ENCODE measurements at places on chromosomes 3 and 15.

DNA sequence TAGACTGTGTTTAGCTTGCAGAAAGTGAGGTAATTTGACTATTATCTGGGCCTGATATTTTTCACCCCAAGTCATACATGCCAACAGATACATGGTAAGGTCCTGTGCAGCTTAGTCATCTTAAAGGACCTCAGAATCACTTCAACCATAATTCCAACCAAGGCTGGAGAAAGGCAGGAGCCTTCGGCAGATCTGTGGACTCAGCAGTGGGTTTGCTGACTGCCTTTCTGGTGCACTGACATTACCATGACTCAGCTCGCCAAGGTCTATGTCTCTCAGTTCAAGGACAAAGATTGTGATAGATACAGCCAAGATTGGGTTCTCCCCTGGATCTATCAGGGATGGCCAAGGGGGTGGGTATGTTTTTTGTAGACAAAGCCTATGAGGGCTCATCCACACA lies 32.7 kb downstream of the LYZL4 start:
- no peak for DNase-seq

GRCh38 chr3:112634786-112635541 lies 6.0 kb downstream of the CCDC80 start:
- no peak for DNase-seq

DNA sequence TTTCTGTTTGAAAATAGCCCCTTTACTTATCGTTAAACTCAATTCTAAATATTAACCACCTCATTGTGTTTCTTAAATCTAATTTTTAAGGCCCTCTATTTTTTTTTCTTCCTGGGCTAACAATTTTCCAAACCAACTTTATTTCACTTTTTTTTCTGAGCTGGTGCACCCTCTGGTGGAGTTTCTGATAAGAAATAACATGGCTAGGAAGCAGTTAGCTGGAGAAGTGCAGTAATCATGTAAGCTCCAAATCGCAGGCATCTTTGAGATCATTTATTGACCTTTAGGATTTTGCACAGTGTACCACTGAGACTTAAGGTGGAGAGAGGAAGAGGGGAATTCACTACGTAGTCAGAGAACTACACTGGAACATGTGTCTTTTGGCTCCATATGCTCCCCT lies 6.4 kb downstream of the TMEM207 start:
- no peak for DNase-seq

DNA sequence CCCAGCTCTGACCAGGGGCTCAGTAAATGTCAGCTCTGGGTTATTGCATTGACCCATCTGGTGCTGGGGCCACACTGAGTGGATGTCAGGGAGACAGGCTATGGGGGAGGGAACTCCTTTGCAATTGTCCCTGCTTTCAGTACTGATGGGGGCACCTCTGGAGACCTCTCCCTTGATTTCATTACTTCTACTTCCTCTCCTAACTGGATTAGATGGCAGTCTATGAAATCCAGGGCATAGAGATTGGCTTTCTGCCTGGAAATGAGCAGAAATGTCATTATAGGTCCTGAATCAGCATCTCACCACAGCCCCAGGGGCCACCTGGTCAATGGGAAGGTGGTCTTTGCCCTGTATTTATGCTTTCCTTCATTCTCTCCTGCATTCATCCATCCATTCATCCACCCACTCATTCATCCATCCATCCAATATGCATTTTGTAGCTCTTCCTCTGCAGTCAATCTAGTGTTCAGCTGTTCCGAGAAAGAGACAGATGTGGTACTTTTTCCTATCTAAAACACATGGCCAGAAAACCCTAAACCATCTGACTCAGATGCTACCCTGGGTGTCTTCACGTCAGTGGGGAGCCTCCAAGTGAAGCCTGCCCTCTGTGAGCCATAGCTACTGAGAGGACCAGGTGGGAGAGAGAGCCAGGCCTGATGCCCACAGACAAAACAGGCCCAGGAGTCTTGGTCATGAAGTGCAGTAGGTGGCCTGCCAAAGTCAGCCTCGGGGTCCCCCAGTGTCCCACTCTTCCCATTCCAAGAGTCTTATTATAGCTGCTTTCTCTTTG lies 57.1 kb downstream of the CCDC33 start:
- DNase-seq, result no peak

GRCh38 chr3:127572735-127573134 lies 17.8 kb downstream of the TPRA1 start:
- DNase-seq, result no peak

DNA sequence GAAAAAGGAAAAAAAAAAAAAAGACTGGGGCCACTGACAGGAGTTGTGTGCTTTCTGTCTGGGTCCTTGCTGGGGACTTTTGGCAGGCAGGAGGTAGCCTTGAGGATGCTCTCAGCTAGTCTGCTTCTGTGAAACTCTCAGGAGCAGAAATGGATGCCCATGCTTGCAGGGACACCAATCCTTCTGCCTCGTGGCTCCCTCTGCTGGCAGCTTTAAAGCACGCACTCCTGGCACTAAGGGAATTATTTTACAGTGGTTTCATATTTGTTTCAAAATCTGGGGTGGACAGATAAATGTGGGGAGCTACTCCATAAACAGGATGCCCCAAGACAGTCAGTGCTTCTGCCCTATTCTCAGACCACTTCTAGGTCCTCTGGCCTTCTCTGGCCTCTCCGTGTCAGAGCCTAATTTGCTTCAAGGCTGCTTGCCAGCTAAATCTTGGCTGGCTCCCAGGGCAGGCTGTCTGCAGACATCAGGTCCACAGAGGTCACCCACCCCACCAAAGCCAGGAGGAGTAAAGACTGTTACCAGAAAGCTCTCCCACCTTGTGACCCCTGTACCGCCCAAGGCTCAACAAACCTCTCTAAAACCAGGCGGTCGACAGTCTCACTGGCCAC lies 17.1 kb downstream of the TRAIP start:
- DNase-seq, result peak; percentile 71

DNA sequence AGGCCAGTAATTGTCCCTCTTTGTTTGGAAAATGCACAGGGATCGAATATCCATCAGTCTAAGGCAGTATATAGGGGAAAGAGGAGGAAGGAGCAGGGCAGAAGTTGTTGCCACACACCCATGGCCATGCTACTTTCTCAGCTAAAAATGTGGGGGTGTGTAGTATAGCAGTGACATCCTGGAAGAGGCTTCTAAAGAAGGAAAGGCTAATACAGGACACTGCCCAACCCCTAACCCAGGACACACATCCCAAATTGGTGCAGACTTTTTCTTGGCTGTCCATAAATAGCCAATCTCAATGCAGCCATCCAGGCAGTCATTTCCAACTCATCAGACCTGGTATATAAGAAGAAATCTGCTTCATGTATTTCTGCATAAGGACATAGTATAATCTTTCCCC lies 33.1 kb upstream of the LRRN1 start:
- DNase-seq, result no peak

DNA sequence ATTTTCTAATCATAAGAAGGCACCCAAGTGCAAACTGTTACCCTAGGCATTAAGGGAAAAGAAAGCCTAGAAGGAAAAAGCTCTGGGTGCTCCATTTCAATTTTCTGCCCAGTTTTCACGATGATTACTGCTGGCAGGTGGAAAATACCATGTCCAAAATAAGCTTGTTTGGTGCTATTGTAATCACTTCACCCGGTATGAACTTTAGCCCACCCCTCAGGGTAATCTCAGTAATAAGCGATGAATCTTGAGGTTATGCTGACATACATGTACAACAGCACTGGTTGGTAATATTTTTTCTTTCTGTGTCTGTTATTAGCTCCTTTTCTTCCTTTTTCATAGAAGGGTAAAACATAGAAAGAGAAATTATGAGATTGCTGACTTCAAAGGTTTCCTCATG lies 88.6 kb upstream of the MEX3B start:
- no peak for DNase-seq

DNA sequence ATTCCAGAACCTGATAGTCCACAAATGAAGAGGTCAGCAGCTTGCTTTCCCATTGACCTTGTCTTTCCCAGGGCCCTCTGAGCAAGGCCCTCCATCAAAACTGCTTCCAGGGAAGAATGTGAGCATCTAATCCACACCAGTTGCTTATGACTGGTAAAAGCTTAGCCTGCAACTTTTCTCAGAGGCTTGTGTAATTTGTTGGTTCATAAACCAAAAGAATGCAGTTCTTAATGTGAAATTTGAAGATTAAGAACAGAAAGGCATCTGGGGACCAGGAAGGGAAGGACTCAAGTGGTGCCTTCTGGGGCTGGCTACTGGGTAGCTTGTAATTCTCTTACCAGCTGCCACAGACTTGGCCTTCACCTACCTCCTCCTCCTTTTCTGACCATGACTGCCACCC lies 60.9 kb upstream of the EIF1B start:
- no peak for DNase-seq

DNA sequence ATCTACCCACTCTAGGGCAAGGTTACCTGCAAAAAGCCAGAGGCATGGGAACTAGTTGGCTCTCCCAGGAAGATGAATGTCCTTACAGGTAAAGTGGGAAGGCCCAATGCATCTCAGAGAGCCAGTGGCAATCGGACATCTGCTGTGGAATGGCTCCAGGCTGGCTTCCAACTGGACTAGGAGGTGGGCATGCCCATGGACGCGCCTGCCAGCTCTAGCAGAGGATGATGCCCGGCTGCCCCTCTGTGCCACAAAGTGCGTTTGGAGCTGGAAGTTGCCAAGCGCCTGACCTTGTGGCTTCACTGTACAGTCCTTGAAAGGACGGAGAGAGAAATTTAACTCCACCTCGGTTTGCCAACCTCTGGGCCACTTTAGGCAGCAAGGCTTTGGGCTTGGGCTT lies 84.4 kb downstream of the NR2F2 start:
- no peak for DNase-seq

DNA sequence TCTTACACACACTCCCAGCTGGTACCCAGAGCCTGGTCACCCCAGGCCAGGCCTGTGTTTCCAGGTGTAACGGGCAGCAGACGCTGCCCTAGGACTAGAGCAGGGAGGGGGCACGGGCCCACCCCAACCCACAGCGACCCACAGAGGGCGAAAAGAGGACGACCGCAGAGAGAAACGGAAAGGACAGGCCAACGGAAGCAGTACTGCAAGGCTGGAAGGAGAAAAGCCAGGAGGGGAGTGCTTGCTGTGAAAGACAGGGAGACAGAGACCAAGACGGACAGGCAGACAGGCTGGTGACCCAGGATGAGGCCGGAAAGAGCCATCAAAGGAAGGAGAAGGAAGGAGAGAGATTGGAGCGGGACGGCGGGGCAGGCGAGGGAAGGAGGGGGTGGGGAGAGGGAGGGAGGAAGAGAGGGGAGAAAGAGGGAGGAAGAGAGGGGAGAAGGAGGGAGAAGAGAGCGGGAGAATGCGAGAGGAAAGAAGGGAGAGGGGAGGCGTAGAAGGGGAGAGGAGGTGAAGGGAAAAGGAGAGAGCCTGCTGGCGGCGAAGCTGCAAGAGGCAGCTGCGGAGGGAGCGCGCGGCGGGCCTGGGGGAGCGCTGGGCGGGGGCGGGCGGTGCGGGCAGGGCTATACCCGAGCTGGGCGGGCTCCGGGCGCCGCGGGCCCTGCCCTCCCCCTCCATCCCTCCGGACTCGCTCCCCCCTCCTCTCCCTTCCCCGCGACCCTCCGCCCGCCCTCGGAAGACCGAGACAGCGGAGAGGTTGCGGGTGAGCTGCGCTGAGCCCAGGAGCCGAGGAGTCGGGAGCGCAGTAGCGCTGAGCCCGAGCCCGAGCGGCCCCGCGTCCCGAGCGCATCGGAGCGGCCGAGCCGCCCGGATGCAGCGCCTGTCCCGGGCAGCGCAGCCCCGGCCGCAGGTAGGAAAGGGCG lies at the start of gene SLC6A1:
Gene SLC6A1, plus strand, starts transcription at position 732 of the 926 bp plus-strand sequence. CDS start 24,464 bp downstream, outside the sequence.
- no peak for DNase-seq

DNA sequence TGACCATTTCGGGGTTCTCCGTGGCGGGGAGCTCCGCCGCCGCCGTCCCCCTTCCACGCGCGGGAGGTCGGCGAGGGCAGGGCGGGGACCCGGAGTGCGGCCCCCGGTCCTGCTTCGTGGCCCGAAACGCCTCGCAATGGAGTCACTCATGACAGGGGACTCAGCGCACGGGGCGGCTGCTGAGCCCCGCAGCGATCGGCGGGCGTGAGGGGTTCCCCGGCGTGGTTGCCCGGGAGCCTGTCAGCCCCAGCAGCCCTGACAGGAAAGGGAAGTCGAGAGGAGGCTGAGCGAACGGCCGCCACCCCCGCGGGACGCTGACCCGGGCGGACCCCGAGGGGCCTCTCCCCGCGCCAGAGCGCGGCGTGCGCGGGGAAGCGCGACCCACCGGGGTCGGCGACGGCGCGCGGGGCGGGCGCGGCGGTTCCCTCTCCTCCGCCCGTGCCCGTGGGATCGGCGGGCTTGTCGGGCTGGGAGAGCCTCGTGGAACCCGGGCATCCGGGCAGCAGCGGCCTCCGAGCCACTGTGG lies 564 bp upstream of the PIGZ start:
- DNase-seq, result no peak

DNA sequence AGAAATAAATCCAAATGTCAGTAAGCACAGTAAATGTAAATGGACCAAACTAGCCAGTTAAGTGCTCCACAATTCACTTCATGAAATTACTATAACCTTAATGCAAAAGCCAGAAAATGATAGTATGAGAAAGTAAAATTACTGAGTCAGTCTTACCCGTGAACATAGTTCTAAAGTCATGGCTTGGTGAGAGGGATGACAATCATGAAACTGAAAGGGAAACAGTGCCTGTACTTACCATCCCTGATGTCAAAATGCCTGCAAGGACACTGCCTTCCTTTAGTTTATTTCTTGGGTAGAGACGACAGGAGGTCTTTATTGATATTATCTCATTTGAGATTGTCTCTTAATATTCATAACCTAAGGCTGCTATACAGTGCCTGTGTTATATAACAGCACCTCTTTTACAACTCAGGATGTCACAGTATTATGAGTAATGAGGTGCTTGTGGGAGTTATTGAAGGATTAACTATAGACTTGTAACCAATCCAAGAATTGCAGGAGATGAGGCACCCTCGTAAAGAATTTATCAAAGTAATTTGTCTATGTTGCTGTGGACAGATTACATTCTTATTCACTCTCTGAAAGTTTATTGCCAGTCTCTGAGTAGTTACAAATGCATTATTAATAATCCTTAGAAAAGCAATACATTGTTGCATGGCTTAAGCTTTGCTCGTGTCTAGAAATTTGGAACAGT lies 142.9 kb upstream of the BFSP2 start:
- DNase-seq, result no peak

DNA sequence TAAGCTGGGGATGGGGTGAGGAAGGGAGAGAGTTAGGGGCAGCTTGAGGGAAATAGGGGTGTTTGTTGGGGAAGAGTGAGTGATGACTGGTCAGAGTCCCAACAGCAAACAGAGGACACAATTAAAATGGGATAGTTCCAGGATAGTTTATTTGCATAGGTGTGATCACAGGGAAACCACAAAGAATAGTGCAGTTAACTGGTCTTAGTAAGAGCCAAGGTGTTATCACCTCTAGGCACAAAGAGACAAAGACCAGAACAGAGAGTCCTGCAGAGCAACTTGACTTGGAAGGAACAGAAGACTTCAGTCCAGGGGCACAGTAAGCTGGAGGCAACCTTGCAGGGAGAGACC lies 42.1 kb upstream of the DLG1 start:
- DNase-seq, result no peak

GRCh38 chr3:182486463-182486862 lies 306.8 kb upstream of the ATP11B start:
- no peak for DNase-seq

- DNase-seq, result no peak
Observed at GRCh38 chr15:32844118-32844711, 126.4 kb downstream of the GREM1 start.
